ENCODE measurements at places on chromosomes 1 and 21.

DNA sequence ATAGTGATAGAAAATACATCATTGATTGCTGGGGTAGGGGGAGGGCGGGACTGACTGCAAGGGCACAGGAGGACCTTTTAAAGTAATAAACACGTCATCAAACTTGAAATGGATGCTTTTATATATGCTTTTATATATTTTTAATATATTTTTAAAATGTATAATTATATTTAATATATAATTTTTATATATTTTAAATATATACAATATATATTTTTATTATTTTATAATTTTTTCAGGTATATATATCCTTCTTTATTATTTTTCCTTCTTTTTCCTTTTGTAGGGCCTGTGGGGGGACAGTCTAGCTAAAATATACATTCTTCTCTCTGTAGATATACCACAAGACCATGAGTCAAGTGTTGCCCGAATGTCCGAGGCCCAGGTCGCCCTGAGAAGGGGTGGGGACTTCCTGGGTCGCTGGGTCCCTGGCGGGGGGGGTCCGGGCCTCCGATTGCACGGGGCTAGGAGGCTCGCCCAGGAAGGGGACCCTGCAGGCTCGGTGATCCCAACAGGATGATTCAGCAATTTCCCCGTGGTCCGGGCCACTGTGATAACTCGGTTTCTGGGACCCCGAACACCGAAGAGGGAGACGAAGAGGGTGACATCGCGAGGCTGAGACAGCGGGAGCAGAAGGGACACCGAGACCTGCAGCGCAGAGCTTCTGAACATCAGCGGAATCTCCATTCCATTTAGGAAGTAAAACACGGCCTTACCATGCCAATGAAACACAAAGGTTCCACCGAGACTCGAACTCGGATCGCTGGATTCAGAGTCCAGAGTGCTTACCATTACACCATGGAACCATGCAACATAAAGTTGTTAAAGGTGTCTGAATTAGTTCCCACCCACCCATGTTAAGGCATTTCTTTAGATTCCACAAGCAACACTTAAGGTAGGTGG, 112.5 kb upstream of the NBPF11 start:
- no peaks in the 10 kb centered on the region for H3K27me3 ChIP-seq
- peaks cover 12% of the 10 kb centered on the region for H3K4me1 ChIP-seq
- no peaks in the 10 kb centered on the region for H3K36me3 ChIP-seq
- peak overlapping the region; percentile 94 for H3K4me3 ChIP-seq

DNA sequence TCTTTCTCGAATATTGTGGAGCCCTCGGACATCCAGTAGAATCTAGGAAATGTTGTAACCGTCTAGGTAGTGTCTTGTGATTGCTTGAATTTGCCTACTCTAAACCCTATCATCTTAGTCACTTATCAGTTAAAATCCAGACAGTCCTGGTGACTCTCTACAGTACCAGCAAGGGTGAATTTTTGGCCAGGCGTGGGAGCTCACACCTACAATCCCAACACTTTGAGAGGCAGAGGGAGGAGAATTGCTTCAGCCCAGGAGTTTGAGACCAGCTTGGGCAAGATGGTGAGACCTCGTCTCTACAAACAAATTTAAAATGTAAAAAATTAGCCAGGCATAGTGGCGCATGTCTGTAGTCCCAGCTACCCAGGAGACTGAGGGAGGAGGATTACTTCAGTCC, 230.9 kb downstream of the CHRM3 start:
- no peaks in the 10 kb centered on the region for H3K36me3 ChIP-seq
- no peaks in the 10 kb centered on the region for H3K27me3 ChIP-seq
- H3K27ac ChIP-seq, result no peak overlapping the region
- no peak overlapping the region for H3K4me3 ChIP-seq

DNA sequence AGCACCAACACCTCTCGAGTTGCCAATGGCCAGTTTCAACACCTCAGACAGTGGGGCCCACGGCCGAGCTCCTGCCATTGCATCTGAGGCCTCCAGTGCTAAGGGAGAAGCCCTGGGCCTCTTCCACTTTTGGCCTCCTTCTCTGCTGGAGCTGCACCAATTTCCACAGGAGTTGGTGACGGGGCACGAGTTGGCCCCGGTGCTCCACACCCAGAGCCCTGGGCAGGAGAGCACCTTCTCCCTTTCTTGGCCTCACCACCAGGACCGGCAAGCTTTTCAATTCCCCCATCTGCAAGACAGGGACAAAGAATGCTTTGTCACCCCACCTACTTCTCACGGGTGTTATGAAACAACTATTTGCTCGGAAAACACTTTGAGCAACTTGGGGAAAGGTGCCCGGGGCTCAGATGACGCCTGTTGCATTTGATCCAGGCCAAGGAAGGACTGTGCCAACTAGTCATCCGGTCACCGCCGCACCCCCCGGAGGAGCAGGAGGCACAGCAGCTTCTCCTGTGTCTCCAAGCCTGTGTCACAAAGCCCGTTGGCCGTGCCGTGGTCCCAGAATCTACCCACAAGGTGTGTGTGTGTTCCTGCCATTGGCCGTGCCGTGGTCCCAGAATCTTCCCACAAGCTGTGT, 55.2 kb downstream of the TOMM20 start:
- no peak overlapping the region for H3K27ac ChIP-seq
- H3K27me3 ChIP-seq, result no peaks in the 10 kb centered on the region
- no peak overlapping the region for H3K4me3 ChIP-seq
- peaks cover 16% of the 10 kb centered on the region for H3K4me1 ChIP-seq
- DNase-seq, result no peak

DNA sequence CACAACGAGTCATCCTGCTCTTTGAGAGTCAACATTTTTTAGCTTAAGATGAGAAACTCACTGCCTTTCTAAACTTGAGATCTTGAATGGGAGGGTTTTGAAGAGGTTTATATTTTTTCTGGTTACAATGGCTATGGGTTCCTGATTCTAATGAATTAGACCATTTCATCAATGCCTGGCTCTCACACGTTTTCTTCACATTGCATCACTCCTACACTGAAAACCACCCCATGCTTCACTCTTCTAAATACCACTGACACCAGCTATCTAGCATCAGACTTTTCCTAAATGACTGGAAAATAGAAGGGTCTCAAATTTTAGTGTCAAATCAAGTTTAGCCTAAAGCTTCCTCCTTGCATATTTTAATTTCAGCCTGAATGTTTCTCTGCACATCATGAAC, 606.1 kb upstream of the USP24 start:
- DNase-seq, result no peak
- no peaks in the 10 kb centered on the region for H3K36me3 ChIP-seq
- H3K4me1 ChIP-seq, result no peaks in the 10 kb centered on the region
- no peak overlapping the region for H3K27ac ChIP-seq
- no peak overlapping the region for H3K4me3 ChIP-seq
- peaks cover 2% of the 10 kb centered on the region for H3K27me3 ChIP-seq

DNA sequence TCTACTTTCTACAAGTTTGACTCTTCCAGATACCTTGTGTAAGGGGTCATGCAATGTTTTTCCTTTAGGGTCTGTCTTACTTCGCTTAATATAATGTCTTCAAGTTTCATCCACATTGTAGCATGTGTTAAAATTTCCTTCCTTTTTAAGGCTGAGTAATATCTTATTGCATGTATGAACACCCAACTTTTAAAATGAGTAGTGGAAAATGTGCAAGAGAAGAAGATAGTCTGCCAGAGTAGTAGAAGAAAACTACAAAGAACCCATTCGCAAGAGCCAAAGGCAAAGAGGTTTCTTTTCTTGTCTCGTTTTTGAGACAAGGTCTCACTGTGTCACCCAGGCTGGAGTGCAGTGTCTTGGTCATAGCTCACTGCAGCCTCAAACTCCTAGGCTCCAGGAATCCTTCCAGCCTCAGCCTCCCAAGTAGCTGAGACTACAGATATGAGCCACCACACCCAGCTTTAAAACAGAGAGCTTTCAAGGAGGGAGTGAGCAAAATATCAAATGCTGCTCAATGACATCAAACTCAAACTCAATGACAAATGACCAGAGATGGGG, 9.4 kb downstream of the IL23R start:
- H3K27me3 ChIP-seq, result no peaks in the 10 kb centered on the region
- H3K4me3 ChIP-seq, result no peak overlapping the region
- H3K27ac ChIP-seq, result no peak overlapping the region
- no peaks in the 10 kb centered on the region for H3K36me3 ChIP-seq
- DNase-seq, result no peak

DNA sequence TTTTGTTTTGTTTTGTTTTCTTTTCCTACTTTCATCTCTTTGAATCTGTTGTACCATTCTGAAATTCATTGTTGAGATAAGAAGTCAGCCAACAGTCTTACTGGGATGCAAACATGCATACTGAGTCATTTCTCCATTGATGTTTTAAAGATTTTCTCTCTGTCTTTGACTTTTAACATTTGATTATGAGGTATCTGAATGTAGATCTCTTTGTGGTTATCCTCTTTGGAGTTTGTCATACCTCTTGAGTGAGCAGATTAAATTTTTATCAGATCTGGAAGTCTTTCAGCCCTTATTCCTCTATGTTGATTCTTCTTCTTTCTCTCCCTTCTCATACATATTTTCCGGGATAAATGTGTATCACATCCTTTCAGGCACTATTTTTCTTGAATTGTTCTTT, 406.9 kb upstream of the NCAM2 start:
- no peaks in the 10 kb centered on the region for H3K27me3 ChIP-seq
- H3K27ac ChIP-seq, result no peak overlapping the region
- H3K36me3 ChIP-seq, result no peaks in the 10 kb centered on the region
- DNase-seq, result no peak

DNA sequence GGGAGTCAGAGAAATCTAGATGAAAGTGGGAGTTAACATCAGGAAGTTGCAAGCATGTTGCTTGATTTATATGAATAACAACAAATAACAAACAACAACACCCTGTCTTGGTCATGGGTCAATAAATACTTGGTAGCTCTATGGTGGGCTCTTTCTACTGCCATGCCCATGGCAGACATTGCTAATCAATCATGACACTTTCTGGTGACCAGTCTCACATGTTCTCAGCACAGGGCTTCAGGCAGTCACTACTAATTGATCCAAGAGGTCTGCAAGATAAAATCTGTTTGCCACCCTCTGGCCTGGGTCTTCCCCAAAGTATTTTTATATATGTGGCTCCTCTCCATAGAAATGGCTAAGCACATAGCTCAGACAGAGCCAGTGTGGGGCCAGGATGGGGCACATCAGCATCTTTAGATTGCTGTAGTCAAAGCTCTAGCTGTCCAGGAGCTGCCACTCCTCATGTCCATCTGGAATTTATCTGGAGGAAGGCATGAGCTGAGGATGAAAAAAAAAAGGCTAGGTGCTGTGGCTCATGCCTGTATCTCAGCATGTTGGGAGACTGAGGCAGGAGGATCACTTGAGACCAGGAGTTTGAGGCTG, 51.2 kb downstream of the STUM start:
- H3K4me3 ChIP-seq, result no peak overlapping the region
- DNase-seq, result no peak
- peaks cover 5% of the 10 kb centered on the region for H3K27me3 ChIP-seq
- H3K27ac ChIP-seq, result no peak overlapping the region
- peaks cover 8% of the 10 kb centered on the region for H3K4me1 ChIP-seq
- H3K36me3 ChIP-seq, result no peaks in the 10 kb centered on the region

DNA sequence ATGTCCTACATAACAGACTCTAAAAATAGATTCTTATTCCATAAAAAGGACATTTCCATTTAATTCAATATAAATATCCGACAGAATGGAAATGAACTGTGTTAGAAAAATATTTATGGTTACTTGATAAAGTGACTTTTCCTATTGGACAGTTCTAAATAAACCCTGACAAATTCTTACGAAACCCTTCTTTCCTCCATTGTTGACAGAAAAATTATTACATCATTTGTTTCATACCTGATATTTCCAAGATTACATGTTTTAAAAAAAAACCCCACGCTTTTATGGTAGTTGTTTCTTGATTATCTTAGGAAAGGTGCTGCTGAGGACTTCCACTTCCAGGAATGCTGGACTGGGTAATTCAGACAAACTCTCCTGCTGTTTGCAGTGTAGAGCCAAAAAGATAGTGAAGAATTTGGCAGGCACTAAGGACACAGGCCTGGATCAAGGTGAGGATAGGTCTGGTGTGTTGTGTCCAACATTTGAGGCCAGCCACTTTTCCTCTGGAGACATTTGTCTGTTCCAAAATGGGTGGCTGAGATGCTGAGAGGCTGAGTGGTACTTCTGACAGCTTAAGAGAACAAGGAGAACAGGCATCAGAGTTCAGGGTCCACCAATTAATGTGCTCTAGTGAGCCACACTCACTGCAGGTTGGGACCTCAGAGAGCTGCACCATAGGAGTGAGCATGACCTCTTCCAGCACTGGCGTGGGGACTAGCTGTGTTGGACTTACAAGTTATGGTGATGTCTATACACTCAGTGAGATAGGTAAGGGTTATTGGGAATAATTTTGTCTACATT, 7.0 kb upstream of the C1orf116 start:
- H3K4me3 ChIP-seq, result no peak overlapping the region
- H3K27ac ChIP-seq, result no peak overlapping the region
- no peaks in the 10 kb centered on the region for H3K4me1 ChIP-seq
- DNase-seq, result no peak

DNA sequence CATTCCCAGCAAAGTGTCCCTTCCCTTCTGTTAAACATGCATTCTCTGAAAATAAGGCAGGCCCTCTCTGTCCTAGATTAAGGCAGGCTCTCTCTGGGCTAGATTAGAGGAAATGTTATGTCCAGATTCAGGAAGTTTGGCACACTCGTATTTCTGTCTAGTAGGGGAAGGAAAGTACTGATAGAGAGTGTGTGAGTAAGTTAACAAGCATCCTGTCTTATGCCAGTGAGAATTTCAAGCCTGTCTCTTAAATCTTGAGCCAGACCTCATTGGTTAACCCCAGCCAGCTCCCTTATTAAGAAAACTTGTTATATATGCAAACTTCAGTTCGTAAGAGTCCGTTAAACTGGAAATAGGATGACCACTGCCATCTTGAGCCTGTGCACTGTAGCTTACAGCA, 31.6 kb downstream of the IGSF5 start:
- no peaks in the 10 kb centered on the region for H3K4me1 ChIP-seq
- no peak overlapping the region for H3K27ac ChIP-seq
- no peak overlapping the region for H3K4me3 ChIP-seq
- no peaks in the 10 kb centered on the region for H3K27me3 ChIP-seq

DNA sequence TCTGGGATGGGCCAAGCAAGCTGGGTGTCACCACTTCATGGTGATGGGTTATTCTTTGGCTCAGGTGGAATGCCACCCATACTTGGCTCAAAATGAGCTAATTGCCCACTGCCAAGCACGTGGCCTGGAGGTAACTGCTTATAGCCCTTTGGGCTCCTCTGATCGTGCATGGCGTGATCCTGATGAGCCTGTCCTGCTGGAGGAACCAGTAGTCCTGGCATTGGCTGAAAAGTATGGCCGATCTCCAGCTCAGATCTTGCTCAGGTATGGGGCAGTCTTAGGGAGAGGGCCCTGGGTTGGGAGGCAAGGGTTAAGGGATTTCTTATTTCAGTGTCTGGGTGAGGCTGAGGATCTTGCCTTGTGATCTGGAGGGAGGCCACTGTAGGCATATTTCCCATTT, 15.4 kb upstream of the NASP start:
- DNase-seq, result no peak
- H3K4me3 ChIP-seq, result no peak overlapping the region
- H3K36me3 ChIP-seq, result peaks cover 17% of the 10 kb centered on the region
- peaks cover 2% of the 10 kb centered on the region for H3K4me1 ChIP-seq
- peak overlapping the region; percentile 0 for H3K27ac ChIP-seq
- H3K27me3 ChIP-seq, result no peaks in the 10 kb centered on the region

GRCh38 chr1:12052997-12053686, 10.0 kb upstream of the TNFRSF8 start:
- H3K36me3 ChIP-seq, result no peaks in the 10 kb centered on the region
- no peak for DNase-seq
- H3K4me1 ChIP-seq, result peaks cover 12% of the 10 kb centered on the region
- peak overlapping the region; percentile 88 for H3K27ac ChIP-seq

GRCh38 chr1:153649137-153649862, 9.2 kb upstream of the SNAPIN start:
- no peaks in the 10 kb centered on the region for H3K27me3 ChIP-seq
- H3K36me3 ChIP-seq, result peaks cover 24% of the 10 kb centered on the region
- H3K4me1 ChIP-seq, result peaks cover 15% of the 10 kb centered on the region
- H3K27ac ChIP-seq, result peak overlapping the region; percentile 54
- H3K4me3 ChIP-seq, result no peak overlapping the region
- no peak for DNase-seq

All from memory B cell (primary cell).